GM13977 (cell line): ENCODE measurements at places on chromosomes 7 and 10.

DNA sequence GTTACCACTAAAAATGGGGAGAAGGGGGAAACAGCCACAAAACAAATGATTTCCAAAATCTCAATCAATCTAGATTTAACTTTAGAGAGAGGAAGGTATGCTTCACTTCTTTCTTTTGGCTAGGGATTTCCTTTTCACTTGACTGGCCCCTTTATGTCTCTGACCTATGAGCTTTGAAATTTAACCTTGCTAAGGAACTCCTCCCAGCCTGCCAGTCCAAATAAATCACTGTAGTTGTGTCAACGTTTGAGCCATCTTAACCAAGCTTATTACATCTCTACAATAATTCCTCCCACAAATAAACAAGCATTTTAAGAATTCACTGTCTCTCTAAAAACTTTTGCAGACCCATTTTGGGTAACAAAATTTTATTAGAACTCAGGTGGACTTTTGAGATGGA is 315.5 kb upstream of the CELF2 start:
- DNase-seq, result no peak

DNA sequence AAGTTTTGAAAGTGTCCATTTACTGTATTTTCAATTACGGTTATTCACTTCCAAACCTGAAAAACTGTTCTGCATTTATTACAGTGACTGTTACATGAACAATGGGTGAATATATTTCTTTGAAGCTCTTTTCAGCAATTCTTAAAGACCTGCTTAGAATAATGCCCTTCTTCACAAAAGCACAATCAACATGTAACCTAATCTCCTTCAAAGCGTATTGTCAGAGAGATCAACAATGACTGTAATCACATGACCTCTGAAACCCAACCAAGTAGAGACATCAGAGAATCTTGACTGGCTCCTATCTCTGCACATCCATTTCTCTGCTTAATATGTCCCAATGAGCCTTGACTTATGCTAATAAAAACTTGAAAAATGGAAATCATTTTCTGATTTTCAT is 126.7 kb downstream of the NRCAM start:
- no peak for DNase-seq

- no peak for DNase-seq
These were observed 202.9 kb downstream of the GRM3 start for GRCh38 chr7:86846494-86847190.

DNA sequence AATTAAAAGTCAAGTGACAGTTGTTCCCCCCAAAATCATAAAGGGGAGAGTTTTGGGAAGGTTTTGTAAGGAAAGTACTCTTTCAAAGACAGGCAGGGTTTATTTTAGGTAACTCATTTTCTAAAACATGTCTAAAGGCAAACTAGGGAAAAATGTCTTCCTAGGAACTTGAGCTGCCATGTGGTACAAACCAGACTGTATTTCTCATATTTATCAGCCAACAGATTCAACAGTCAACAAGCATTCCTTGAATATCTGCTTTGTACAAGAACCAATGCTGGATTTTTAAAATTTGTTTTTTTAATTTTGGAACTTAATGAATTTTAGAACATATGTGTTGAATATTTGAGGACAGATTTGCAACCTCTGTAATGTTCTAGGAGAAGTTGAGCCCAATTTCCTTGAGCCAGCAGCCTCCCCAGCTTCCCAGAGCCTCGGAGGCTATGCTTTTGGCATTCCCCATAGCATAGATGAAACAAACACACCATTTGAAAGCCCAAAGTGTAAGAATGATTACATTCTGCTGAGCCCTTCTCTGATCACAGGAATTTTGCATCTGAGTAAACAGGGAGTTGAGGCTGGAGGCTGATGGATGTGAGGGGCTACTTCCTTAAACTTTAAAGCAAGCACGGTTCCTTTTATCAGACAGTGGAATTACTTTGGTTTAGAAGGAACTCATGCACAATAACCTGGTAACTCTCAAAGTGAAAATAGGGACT is 345.1 kb downstream of the RNLS start:
- no peak for DNase-seq

DNA sequence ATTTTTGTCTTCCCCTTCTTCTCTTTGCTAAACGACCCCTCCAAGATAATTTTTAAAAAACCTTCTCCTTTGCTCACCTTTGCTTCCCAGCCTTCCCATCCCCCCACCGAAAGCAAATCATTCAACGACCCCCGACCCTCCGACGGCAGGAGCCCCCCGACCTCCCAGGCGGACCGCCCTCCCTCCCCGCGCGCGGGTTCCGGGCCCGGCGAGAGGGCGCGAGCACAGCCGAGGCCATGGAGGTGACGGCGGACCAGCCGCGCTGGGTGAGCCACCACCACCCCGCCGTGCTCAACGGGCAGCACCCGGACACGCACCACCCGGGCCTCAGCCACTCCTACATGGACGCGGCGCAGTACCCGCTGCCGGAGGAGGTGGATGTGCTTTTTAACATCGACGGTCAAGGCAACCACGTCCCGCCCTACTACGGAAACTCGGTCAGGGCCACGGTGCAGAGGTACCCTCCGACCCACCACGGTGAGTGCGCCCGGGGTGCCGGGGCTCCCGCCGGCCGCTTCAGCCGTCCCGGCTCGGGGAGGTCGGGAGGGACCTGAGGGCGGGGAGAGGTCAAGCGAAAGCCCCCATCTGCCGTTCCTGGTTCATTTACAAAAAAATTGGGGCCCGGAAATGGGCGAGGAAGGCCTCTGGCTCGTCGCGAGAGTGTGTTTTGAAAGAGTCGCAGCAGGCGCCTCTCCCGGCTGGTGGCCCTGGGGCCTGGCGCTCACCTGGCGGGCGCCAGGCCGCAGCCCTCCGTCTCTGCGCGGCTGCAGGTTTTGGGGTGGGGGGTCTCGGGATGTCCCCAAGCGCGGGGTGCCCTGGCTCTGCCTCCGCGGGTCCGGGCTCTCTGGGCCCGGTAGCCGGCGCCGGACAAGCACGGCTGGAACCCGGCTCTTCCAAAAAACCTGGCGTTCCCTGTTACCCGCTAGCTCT is 1.2 kb downstream of the GATA3 start:
- peak; percentile 70 for DNase-seq

DNA sequence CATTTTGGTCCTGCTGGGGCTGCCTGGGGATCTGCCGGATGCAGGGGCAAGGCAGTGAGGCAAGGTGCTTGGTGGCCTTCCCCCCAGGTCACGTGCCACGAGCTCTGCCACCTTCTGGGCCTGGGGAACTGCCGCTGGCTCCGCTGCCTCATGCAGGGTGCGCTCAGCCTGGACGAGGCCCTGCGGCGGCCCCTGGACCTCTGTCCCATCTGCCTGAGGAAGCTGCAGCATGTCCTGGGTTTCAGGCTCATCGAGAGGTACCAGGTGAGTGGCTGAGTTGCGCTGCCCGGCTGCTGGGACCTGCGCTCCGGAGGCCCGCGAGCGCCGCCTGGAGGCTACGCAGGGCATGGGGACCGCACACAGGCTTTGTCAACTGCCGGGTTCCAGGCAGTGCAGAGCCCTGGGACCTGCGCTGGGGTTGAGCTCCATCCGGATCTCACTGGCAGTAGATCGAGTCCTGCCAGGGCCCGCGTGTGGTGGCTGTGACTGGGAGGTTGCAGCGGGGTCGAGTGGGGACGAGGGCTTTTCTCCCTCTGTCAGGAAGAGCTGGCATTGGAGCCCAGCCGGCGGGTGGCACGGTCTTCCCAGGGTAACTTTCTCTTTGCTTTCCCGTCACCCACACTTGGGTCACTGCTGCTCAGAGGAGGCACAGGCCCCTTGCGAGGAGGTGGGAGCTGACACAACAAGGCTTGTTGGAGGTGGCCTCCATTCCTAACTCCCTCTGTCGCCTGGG is 21.7 kb downstream of the AMZ1 start:
- peak; percentile 87 for DNase-seq

- DNase-seq, result no peak
These were observed 36.8 kb downstream of the WIPF3 start for GRCh38 chr7:29843093-29843492.

DNA sequence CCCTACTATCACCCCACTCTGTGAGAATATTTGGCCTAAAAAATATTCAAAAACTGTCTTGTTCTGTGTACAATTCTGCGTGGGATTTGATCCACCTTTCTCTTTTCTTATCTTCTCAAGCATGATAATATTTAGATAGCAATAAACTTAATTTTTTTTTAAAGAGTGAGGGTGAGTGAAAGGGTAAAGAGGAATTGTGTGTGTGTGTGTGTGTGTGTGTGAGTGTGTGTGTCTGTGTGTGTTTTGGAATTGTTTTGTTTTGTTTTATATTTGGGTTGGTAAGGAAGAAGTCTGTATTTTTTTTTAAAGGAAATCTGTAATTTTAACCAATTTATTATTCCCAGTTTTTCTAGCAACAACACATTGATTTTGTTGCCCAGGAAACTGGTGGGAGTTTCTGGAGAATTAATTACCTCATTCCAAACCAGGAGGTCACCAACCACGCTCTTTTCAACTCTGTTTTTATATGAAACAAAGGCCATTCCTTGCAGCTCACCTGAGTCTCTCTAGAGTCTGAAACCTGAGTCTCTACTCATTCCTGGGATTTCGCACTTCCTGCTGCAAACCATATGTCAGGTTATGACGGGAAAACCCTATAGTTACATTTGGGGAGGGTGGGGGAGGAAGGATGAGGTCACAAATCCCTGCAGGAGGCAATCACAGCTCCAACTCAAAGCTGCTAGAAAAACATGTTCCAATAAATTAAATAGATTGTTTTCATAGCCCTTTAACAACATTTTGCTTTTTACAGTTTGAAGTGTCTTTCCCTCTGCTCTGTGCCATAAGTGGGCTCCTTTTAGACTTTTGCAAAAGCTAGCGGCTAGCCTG is 38.1 kb upstream of the XPNPEP1 start:
- DNase-seq, result no peak

DNA sequence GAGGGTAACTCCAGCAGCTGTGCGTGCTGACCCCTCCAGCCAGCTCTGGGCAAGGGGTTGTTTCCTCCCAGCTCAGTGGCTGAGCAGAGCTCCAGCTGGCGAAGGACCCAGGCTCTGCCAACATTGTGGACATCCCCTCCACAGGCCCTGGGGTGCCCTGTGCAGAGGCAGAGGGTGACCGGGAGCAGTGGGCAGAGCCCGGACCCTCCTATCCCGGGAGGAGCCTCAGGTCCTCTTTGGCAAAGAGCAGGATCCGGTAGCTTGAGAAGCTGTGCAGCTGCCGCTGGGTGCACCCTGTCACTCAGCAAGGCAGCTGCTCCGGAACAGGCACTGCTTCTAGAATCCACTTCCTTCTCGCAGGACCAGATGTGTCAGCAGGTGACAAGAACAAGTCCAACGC is 175.9 kb downstream of the EBF3 start:
- DNase-seq, result no peak

DNA sequence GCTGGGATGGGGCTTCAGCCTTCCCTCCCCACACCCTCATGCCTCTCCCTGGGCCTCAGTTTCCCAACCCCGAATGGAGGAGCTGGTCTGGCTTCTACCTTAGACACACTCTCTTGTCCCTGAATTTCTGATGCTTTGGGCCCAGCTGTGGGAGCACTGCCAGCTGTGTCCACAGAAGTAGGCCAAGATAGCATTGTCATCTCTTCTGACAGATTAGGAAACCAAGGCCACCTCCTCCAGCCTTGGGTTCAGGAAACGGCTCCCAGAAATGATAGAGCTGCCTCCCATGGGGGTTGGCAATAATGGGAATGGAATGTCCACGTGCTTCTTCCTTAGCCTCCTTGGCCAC is 1.3 kb downstream of the PPIF start:
- no peak for DNase-seq
